Activated CD4-positive, CD25-positive, alpha-beta regulatory T cell treated with anti-CD3 and anti-CD28 coated beads, Interleukin-2, amount 50 U/mL, for 24 hours (primary cell): ENCODE measurements at places on chromosomes 11 and 22.

DNA sequence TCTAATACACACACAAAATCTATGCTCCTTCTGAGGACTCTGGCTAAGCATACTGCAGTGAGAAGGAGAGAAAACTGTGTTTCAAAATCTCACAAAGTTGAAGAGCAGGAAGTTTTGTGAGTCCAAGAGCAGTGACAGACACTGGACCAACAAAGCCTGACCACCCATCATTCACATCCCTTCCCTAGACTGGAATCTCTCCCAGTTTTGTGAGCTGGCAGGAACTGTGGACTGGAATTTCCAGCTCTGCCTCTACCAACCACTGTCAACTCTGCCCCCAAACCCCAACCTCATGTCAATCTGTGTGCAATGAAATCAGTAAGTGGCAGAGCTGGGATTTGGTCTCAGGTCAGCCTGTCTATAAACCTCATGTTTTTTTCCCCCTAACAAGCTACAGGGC is 112.6 kb downstream of the ARL14EP start:
- ATAC-seq = no peak

DNA sequence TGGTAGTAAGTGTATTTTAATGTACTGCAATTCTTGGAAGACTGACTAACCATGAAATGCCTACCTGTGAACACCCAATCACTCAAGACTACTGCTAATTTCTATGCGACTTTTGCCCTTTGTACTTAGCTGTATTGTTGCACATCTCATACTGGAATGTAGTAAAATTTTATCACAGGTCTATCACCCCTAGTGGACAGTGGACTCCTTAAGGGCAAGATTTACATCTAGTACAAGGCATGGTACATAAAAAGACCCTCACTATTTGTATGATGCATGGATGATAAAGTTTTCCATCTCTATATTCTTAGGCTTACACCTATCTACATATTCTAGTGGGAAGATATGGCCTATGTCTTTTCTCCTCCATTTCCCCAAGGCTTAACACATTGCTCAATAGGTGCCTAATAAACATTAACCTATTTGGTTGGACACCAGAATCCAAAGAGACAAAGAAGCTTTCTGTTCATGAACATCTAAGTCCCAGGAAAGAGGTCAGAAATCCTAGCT is 26.1 kb downstream of the SERGEF start:
- no peak for ATAC-seq

DNA sequence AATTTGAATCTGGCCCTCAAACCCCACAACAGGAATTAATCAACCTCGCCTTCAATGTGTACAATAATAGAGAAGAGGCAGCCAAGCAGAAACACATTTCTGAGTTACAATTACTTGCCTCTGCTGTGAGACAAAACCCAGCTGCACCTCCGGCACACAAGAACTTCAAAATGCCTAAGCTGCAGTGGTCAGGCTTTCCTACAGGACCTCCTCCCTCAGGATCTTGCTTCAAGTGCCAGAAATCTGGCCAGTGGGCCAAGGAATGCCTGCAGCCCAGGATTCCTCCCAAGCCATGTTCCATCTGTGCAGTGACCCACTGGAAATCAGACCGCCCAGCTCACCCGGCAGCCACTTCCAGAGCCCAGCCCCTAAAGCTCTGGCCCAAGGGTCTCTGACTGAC is 3.4 kb upstream of the NDUFC2 start:
- no peak for ATAC-seq

DNA sequence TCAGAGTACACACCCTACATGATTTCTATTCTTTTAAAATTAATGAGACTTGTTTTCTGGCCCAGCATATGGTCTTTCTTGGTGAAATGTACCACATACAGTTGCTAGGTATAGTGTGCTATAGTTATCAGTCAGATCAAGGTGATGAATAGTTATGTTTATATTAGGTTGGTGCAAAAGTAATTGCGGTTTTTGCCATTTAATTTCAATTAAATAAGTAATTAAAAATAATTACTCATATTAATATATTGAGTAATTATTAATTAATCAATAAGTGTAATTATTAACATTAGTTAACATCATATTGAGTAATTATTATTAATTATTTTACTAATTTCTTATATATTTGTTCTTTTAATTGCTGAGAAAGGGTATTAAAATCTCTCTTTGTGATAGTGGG is 56.1 kb downstream of the MYEOV start:
- ATAC-seq = no peak

DNA sequence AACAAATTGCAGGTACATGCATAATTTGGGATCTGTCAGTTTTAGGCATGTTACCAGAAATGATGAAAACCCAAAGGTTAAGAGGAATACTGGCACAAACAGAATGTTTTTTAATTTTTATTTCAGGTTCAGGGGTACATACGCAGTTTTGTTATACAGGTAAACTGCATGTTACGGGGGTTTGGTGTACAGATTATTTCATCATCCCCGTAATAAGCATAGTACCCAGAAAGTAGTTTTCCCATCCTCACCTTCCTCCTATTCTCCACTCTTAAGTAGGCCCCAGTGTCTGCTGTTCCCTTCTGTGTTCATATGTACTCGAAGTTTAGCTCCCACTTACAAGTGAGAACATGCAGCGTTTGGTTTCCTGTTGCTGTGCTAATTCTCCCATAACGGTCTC is 33.0 kb downstream of the PI4KA start:
- no peak for ATAC-seq

DNA sequence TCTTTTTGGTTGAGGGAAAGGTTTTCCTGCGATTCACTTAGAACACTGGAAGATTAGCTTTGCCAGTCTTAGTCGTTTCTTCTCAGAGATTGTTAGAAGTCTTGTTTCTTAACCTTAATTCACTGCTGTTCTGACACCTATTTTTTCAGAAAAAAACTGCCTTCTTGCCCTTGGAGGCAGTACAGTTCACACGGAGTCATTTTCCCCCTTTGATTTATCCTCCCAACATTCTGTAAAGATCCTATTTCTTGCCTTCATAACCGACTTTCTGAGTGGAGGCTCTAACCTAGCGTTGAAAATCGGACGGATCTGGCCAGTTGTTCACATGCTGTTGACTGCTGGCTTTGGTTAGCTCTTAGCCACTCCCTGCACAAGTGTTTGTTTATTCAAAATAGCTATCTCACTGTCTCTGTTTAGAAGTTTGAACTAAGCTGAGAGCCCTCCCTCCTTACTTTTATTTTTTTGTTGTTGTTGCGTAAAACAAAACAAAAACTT is 737 bp downstream of the BCL2L13 start:
- peak; percentile 20 for ATAC-seq

- no peak for ATAC-seq
Measured at GRCh38 chr11:84993386-84993785, 633.8 kb downstream of the DLG2 start.

- no peak for ATAC-seq
Measured at GRCh38 chr11:1479678-1480118, 6.9 kb downstream of the MOB2 start.

DNA sequence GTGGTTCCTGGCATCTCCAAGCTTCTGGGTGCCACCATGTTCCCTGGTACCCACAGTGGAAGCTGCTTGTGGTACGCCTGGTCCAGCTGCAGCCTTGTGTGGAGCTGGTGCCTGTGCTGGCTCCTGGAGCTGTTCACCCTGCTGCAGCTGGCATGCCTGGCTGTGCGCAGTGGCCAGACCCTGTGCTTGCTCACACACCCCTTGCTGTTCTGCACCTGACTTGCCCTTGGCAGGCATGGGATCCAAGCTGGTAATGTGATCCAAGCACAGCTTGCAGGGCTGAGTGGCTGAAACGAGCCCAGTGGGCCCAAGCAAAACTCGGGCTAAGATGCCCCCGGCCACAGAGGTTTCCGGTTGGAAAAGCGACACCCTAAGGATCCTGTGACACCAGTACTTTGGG is 104.7 kb upstream of the CLMP start:
- no peak for ATAC-seq

DNA sequence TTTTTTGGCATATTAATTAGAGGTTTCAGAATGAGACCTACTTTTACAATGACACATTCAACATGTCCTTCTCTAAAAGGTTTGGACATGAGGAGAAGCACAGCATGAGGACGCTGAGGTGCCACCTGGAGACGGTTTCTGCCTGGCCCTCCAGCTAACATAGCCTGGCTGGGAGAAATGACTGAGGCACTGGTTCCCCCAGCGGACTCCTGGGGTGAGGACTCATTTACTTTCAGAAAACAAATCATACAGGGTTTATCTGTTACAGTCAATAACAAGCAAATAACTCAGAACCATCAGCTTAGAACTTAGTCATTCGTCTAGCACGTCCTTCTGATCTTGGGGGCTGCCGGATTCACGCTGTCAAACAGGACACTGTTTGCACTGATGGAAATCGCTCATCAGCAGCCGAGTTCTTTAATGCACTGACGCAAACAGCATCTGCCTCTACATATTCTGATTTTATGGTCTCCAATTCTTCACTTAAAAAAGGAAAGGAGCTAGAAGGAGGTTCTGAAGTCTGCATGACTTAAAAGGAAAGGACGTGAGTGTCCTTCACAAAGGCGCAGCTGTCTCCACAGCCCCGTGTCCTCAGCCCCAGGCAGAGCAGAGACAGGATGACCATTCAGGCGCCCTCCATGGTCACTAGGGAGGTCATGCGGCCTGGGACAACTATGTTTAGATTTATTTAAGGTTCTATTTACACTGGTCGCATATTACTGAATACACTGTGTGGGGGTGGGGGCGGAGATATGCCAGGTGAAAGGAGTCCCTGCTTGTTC is 44.2 kb downstream of the CERK start:
- ATAC-seq = peak; percentile 43

DNA sequence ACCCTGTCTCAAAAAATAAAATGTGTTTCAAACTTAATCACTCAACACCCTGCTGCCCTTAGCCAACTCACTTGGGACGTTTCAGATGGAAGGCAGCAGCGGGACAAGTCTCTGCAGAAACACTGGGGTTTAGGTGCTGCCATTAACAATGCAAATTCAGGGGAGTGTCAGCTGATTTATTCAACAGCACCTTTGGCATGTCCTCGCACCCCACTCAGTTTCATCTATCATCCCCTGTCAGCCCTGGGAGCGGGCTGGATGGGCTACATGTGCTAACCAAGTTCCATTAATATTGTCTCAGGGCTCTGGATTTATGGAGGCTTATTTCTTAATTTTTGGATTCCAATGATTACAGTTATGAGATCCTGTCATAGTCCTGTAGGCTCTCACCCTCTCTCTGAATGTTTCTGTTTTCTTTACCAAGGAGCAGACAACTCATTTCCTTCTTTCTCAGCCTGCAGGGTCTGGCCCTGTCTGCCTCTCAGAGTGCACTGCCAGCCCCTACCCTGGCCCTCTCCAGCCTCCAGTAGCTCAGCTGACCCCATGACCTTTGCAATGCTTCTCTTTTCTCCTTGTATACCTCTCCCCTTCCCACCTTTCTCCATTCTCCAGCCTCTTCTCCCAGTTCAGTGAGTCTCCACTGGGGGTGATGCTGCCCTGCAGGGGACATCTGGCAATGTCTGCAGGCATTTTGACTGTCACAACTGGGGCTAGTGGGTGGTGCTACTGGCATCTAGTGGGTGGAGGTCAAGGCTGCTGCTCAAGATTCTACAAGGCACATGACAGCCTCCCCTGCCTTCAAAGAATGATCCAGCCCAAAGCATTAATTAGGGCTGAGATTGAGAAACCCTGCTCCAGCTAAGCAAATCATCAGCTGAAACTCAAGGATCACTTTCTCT is 79.0 kb downstream of the APIP start:
- ATAC-seq = no peak

DNA sequence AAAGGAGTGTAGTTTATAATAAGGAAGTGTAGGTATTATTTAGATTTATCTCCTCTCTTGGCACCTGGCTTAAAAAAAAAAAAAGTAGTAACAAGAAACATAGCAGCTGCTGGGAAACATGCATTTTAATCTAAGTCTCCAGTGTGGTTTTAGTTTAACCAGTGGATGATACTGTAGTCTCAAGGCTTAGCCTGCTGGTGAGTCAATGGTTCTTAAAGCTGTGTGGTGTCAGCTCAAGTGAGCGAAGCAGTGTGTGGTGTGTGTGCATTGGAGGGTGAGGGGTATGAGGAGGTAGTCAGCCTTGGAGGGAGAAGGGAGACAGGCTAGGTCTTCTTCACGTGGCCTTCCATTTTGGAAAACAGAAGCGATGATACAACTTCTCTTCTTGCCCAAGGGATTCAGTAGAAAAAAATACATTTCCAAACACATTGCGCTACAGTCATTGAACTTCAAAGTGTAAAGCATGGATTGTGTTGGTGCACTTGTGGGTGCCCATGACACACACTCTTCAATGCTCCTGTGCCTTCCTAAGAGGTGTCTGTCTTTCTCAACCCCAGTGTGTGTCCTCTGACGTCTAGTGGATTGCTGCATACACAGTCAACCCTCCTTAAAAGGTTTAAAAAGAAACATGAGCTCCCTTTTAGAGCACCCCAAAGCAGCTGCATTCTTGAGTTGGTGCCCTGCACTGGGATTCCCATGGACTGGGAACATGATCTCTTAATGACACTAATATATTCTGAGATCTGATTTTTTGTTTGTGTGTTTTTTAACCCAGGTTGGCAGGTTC is 40.1 kb downstream of the ZBTB16 start:
- no peak for ATAC-seq

GRCh38 chr11:92340839-92341238 is 116.2 kb downstream of the FAT3 start:
- ATAC-seq = no peak

GRCh38 chr11:105700271-105700670 is 90.4 kb downstream of the GRIA4 start:
- no peak for ATAC-seq

DNA sequence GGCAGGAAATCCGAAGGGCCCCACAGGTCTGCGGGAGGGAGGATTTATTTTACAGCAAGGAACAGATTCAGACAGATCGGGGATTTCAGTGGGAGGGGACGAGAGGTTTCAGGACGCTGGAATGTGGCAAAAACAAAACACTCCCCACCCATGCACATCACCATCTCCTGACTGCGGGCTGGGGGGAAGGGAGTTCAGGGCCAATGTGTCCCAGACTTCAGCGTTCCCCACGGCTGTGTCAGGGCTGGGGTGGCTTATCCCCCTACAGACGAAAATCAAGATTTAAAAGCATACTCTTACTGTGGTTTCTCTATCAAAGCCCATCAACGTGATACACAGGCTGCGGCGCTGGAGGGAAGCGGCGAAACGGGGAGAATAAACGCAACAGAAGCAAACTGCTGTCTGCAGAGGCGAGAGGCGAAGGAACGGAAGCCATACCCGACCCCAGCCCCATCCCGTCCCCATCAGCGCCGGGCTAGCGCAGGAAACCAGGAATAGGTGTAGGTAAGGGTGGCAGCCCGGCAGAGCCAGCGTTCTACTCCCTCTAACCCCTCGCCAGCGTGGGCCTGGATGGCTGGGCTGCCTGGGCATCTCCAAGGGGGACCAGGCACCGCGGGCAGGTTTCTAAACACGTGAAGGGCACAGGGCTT is 2.7 kb downstream of the TENM4 start:
- no peak for ATAC-seq

GRCh38 chr11:106133529-106133928 is 56.1 kb downstream of the AASDHPPT start:
- ATAC-seq = no peak

- ATAC-seq = no peak
Measured at GRCh38 chr11:1292018-1292643, 17.3 kb downstream of the TOLLIP start.

GRCh38 chr11:119144825-119145486 is 3.9 kb upstream of the ABCG4 start:
- ATAC-seq = peak; percentile 29
